ENCODE measurements at places on chromosomes 7 and 10.

- no peak for DNase-seq
These were observed 80.7 kb upstream of the CXCL12 start for GRCh38 chr10:44465401-44466115.

GRCh38 chr10:26890956-26891355 lies 30.2 kb upstream of the ABI1 start:
- DNase-seq, result no peak

DNA sequence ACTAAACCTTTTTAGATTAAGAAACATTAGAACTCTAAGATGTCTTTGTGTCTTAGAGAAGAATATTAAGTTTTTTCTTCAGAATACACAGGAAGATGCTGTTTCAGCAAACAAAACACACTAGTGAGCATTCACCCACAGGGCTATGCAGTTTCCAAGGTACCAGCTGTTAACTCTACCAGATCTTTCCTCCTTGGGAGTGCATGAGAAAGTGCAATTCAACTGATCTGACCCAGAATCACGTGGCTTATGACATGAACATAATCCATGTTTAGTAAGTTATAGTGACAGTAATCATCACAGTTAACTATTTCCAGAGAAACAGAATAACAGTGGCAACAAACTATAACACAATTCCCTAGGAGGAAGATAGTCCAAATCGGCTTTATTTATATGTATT lies 270.7 kb downstream of the CACNA2D1 start:
- no peak for DNase-seq

GRCh38 chr10:77622889-77623291 lies 14.7 kb downstream of the KCNMA1 start:
- no peak for DNase-seq

DNA sequence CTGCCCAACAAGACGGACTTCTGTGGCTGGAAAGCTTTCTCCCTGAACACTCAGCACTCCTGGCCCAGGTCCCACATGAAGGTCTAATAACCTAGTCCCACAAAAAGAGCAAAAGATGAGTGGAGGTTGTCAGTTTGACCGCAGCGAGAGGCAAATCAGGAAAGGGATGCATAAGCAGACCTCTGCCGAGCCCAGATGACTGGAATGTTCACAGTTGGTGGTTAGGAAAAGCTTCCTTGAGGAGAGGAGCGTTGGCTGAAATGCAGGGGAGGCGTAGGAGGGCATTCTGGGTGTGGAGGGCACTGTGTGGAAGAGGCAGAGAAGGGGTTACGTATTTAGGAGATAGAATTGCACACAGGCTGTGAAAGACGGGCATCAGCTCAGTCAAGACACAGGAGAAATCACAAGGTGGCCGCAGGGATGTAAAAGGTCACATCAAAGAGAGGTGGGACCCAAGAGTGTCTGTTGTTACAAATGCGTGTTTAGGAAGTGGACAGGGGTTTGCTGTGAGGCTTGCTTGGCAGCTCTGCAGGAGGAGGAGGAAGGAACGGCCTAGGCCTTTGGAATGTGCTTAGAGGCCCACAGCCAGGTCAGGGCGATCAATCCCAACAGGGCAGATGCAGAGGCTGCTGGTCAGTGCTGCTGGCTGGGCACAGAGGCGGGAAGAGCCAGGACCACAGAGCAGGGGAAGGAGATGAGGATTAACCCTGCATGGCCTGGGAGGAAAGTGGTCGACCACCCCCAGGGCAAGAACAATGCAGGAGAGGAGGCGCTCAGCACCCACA lies 133.5 kb downstream of the VIPR2 start:
- no peak for DNase-seq

DNA sequence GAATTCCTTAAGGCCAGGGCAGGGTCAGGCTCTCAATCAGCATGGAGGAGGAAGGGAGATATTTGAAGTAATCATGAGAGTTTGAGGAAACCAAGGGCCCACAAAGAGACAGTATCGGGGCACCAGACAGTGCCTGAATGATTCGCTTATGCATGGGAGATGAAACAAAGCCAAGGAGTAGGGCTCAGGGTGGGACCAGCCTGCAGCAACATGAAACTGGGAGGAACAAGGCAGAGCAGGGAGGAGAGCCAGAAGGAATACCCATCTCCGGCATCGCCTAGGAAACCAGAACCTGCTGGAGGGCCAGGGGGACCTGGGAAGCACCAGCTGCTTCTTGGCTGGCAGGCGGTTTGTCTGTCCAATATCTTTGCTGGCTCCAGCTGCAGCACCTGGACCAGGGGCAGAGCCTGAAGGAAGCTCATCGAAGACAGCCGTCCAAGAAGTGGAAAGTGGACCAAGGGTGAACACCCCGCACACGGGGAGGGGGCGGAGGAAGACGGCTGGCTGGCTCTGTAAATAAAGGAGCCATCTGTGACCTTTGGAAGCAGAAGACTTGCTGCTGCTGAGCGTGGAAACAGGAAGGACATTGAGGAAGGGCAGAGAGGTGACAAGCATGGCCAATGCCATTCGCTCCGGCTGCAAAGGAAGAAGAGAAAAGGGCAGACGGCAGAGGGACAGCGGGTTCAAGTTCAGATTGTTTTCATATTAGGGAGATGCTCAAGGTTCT lies 34.4 kb upstream of the ECHDC3 start:
- DNase-seq, result no peak

GRCh38 chr7:141630621-141631020 lies 71.3 kb downstream of the DENND11 start:
- DNase-seq, result no peak

DNA sequence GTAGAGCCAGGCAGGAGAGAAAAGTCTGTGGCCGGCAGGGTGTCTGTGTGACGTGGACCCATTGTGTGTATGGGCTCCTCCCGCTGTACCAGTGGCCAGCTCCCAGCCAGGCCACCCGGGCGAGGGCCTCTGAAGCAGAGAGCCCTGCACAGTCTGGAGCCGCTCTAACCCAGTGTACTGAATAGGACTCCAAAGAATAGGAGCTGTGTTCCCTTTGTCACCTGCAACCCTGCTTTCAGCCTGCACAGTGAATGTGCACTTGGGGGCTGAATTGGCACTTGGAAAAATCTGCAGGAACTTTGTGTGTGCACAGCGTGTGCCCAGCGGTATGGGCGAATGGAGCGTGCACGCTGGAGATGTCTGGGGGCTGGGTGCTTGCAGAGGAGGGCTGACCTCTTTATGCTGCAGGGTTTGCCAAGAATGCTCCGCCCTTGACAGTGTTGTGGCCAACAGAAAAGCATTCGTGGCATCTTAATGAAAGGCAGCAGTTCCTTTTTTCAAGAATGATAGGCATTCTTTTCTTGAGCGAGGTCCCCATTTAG lies 216.2 kb downstream of the AUTS2 start:
- DNase-seq, result no peak

GRCh38 chr7:26638140-26638539 lies 226.2 kb downstream of the SKAP2 start:
- no peak for DNase-seq

DNA sequence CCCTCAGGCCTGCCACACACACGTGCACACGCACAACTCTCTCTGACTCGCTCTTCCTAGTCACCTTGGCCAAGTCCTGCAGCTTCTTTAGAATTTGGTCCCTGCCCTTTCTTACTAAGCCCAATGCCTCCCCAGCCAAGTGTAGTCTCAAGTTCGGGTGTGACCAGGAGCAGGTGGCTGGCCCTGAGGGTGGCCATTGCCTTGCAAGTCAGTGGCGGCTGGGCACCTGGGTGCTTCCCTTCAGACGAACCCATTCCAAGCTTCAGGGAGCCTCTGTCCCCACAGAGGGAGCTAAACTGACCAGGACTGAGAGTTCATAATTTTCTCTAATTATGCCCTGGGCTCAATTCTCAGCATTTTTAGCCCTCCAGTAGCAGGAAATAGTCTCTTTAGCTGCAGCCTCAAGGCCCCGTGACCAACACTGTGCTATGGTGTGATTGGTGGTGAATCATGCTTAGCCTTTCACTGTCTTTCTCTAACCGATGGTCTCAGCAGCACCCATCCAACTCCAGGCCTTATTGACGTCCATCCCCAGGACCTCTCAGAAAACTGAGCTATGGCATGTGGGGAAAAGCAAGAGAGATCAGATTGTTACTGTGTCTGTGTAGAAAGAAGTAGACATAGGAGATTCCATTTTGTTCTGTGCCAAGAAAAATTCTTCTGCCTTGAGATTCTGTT lies 34.7 kb upstream of the FXYD4 start:
- no peak for DNase-seq

- DNase-seq, result no peak
These were observed 60.9 kb downstream of the SLC35B4 start for GRCh38 chr7:134255814-134256213.

GRCh38 chr7:18425838-18426445 lies 69.6 kb upstream of the HDAC9 start:
- no peak for DNase-seq

DNA sequence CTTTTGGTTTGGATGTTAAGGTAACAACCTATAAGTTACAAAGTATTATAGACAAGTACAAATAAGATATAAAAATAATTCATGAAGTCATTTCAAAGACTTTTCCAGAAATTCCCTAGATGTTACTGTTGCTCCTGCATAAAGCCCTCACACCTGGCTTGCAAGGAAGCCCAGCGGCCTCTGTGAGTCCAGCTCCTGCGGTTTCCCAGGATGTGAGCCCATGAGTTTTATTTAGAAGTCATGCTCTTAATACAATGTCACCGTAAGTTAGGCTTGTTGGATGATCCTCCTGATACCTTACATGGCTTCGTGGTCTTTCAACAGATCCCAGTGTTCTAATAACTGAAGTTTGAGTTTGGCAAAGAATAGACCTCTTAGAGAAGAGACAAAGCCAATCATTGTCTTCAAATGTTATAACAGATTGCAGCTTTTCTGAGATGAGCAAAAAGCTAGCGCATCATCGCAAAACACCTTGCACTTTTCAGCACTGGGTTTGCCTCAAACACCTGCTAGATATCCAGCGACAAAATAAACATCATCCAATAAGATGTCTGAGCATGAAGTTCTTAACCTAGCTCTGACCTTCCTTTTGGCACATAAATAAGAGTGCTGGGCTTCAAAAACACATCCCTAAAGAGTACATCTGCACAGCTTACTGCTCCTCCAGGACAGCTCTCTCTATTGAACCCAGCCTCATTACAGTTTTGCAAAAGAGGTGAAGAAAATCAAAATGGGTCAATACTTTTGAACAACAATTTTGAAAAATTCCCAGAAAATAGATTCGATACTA lies 3.6 kb downstream of the FAM171A1 start:
- no peak for DNase-seq

DNA sequence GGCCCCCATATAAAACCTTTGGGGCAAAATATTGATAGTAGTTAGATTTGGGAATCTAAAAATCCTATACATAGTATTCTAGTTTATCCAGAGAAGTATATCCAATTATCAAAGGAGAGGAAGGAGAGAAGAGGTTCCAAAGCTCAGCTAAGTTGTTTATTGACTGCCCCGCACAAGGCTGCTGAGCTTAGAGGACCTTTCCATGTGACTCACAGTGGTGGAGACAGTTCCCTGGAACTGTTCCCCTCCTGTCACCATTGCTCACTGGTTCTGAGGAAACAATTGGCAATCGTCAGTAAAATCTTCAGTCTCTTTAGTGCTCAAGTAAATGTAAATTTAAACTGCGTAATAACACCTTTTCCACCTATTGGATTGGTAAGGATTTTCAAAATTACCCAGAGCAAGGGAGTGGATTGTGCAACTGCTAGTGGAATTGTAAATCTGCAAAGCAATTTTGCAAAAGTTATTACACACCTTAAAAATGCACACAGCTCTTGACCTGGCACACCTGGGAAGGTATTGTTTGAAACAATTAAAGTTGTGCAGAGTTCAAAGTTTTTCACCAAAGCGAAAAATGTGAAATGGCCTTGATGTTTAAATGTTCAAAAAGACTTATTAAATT lies 63.1 kb downstream of the EEPD1 start:
- no peak for DNase-seq

DNA sequence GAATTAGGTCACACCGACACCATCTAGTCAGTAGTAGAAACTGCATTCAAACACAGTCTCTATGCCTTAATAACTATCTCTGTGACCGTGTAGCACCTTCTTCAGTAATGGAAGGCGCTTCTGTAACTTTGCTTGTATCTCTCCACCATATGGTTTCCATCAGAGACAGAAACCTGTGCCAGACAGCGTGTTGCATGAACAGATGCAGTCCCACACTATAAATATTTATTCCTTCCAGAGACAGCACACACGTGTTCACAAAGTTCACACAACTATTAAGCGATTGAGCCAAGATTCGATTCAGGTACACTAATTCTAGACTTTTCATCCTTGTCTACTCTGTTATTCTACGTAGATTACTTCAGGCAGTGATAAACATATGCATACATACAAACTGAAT lies 873.9 kb upstream of the MBL2 start:
- no peak for DNase-seq

GRCh38 chr10:66258693-66259092 lies 667.1 kb upstream of the LRRTM3 start:
- no peak for DNase-seq

DNA sequence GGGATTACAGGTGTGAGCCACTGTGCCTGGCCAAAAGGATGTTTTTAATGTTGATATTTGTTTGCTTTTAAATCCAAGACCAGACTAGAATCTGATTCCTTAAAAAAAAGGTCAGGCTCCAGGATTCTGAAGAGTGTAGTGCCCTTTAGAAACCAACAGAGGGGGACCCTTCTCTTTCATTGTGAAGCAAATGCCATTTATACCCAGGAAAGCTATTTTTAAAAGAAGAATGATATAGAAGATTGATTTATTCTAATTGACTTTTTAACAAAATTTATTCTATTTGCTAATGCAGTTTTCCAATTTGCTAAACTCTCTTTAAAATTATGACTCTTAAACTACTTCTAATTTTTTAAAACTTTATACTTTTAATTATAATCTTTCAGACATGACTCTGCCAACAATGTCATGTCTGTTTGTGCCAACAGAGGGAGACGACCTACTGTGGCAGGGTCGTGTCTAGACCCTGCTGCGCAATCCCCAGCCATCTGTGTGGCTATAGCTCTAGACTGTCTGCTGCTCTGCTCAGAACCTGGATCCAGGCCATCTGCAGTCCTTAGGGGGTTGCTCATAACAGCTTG lies 201.0 kb upstream of the IMMP2L start:
- DNase-seq, result no peak

GRCh38 chr10:98555021-98555619 lies 108.4 kb upstream of the HPS1 start:
- DNase-seq, result no peak

- peak; percentile 76 for DNase-seq
These were observed 519 bp downstream of the ITGB8 start for GRCh38 chr7:20330928-20331909.

GRCh38 chr7:158539711-158540146 lies 47.9 kb downstream of the PTPRN2 start:
- no peak for DNase-seq

DNA sequence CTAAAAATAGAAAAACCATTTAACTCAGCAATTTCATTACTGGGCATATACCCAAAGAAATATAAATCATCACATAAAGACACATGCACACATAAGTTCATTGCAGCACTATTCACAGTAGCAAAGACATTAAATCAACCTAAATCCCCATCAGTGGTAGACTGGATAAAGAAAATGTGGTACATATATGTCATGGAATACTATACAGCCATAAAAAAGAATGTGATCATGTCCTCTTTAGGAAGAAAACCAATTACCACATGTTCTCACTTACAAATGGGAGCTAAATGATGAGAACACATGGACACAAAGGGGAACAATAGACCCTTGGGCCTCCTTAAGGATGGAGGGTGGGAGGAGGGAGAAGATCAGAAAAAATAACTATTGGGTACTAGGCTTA lies 36.0 kb upstream of the ACBD5 start:
- no peak for DNase-seq

GRCh38 chr10:79937701-79938151 lies 11.2 kb downstream of the SFTPD start:
- no peak for DNase-seq
